ENCODE measurements at places on chromosomes 11 and 22.
A peak's percentile ranks its signal among the peaks of the same experiment; 100 is the strongest.

DNA sequence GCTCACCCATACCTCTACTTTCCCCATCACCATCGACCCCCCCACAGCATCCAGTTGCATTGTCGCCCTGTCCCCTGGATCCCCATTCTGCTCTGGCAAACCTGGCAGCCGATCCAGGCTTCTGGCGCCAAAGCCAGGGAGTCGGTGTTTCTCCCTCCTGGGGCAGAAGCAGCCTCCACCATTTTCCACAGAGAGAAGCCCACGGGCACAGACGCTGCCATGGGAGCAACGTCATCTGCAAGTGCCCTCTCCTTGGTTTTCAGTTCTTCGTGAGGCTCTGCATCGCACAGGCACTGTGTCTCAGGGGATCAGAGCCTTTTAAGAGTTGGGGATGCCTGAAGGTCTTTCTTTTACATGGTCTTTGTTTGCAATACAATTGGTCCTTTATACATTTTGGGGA, 2.3 kb downstream of the YPEL4 start:
- DNase-seq: no peak

DNA sequence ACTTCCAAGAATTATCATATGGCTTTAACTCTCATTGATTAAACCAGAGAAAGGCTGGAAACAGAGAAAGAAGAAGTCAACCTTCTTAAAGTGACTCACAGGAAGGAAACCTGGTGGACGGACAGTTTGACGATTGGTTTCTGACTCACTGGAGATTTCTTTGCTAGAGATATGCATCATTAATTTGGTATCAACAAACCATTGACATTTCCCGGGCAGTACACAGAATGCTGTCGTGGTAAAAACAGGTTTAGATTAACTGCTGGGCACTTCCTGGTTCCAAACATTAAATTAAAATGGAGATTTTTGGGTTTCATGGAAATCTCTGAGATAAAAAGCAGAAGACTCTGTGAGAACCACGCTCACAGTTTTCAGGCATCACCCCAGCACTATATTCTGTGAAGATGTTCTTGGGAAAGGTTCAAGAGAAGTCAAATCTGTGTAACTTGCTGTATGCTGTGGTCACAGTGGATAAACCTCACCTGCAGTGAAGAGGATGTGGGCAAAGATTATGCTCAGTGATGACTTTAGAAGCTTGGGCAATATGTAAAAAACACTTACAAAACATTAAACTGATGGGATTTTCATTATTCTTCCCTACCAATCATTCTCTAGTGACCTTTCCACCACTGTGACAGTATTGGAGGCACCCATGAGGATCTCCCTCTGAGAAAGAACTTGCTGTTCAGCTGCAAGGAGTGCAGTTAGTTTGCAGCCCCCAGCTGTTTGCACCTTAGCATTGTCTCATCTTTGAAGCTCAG, 61.1 kb upstream of the CD44 start:
- DNase-seq: peak; percentile 84

- DNase-seq: no peak
Measured at GRCh38 chr11:111978028-111978771, 41.1 kb downstream of the DIXDC1 start.

- no peak for DNase-seq
Measured at GRCh38 chr11:15629690-15630321, 515.1 kb downstream of the INSC start.

- no peak for DNase-seq
Measured at GRCh38 chr11:78281511-78281910, 92.8 kb downstream of the USP35 start.

DNA sequence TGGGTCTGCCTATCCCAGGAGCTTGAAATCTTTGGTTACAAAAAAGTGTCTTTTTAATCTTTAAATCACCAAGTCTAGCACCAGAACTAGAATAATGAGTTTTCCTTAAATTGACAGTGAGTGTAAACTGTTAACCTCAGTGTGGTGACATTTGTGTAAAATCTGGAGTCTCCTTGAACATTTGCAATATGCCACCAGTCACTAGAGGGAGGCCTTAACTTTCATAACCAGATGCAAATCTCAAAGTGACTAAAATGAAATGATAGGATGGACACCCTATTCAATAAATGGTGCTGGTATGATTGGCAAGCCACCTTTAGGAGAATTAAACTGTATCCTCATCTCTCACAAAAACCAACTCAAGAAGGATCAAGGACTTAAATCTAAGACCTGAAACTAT, 8.3 kb upstream of the SCGB1D2 start:
- no peak for DNase-seq

DNA sequence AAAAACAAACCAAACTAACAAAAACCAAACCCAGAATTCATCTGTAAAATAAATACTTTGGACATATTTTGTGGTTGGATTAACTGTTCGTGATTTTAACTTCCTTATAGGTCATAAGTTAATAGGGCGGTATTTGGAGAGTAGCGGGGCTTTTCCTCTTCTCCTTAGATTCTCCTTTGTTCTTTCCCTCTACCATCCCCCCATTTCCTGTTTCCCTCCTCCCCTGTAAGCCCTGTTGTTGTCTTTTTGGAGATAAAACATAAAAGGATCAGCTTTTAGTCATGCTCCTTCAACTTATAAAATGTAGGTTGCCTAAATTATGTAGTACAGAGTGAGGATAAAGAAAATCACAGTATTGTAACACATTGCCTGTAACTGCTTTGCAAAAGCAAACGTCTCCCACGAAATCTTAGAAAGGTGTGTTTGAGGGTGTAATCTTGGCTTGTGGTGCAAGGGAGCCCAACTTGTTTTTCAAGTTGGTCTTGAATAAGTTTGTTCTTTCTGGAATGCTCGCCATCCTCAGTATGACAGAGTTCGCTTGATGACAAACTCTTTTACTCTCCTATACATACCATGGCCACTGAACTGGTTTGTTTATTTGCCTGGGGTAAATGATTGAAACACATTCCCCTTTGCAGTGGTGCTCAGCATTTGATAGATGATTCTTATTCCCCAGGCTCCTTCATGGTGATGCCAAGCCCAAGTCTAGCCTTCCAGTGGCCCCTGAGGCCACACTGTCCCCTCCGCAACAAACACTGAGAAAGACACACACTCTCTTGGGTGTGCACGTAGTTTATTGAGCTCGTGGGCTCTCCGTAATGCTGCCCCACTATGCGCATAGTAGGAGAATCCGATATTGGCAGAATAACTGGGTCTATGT, 49.4 kb downstream of the TEAD1 start:
- DNase-seq: no peak

GRCh38 chr11:72577271-72577721, 96.9 kb downstream of the PDE2A start:
- DNase-seq: no peak

DNA sequence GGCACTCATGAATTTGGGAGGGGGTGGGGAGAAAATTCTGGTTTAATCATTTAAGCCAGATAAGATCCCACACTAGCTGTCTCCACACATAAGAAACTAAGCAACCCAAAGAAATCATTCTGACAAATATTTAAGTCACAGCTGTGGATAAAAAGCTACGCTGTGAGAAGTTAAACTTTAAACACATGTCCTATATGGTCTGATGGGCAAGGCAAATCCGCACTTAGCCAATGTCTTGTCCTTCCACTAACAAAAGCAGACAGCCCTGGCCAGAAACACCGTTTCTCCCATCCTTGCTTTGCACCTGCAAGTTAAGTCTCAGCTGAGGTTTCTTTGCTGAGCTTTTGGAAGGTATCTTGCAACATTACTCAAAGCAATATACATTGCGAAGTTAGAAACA, 68.0 kb downstream of the ETS1 start:
- DNase-seq: no peak

GRCh38 chr11:127950162-127950561, 637.2 kb downstream of the ETS1 start:
- DNase-seq: no peak

DNA sequence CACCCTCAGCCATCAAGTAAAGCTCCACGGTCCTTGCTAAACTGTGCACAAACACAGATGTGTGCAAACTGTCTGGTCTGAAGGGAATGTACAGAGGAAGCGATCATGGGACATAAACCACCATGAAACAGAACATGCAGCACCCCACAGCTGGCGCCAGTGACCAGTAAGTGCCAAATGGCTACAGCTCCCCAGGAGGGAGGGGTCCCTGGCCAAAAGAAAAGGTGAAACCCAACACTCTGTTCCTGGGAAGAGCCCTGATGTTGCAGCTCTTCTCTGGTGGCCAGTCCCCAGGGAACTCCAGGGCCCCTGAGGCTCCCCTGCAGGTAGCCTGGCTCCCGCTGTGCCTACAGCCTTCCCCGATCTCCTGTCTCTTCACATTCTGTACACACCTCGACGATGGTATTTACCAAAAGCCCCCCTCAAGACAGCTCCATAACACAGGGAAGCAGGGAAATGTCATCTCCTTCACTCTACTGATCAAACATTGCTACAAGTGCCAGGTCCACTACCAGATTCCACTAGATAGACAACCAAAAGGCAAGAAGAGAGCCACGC, 2.9 kb downstream of the DGCR6L start:
- peak; percentile 18 for DNase-seq

- peak; percentile 91 for DNase-seq
Measured at GRCh38 chr22:36331306-36331911, 56.4 kb downstream of the MYH9 start.

- DNase-seq: no peak
Measured at GRCh38 chr22:24703101-24703500, 71.4 kb downstream of the PIWIL3 start.

GRCh38 chr11:91350931-91351330, 873.7 kb upstream of the FAT3 start:
- DNase-seq: no peak

DNA sequence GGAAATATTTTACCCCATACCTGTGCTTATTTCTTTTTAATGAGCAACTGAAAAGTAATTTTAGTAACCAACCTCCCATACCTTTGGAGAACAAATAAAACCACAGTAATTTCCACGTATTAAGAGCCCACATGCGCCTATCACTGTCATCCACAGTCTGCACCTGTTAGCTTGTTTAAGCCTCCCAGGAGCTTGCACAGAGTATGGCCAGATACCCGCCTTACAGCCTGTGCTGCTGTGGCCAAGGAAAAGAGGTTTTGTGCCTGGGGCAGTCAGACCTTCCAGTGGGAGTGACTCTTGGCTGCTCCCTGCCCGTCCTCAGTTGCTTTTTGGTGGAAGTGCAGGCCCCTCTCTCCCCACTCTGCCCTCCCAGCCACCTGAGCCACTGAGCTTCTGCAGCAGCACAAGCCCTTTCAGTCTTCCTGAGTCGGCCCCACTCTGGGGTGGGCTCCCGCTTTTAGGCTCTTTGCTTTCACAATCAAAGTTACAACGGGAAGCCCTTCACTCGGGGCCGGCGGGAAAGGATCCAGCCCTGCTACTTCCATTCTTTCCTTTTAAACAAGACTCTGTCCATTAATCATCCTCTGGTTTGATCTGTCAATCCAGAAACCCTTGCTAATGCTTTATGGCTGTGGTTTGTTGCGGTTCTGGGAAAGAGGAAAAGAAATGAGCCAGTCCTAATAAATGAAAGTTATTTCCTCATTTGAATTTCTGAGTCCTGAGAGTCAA, 308.8 kb downstream of the TBC1D22A start:
- DNase-seq: no peak

- no peak for DNase-seq
Measured at GRCh38 chr22:32583074-32583682, 108.6 kb downstream of the FBXO7 start.
